ENCODE measurements at places on chromosomes 7 and 10. TPM values are rescaled to one million over a fixed set of nuclear protein-coding genes. Genes with fewer than 3 reads are reported as not detected.

- no peaks in the 10 kb centered on the region for H3K27me3 ChIP-seq
- no peak overlapping the region for H3K27ac ChIP-seq
- no peak for DNase-seq
- H3K4me3 ChIP-seq = no peak overlapping the region
- no peaks in the 10 kb centered on the region for H3K4me1 ChIP-seq
- no peaks in the 10 kb centered on the region for H3K36me3 ChIP-seq
Observed at GRCh38 chr10:36126076-36126475, 484.0 kb upstream of the FZD8 start.

The EFCAB10 gene
- total RNA-seq = not detected

The MRM2 gene
- total RNA-seq = 27.4 TPM

GRCh38 chr7:116711790-116712189 lies 39.8 kb downstream of the MET start:
- DNase-seq = no peak
- H3K27ac ChIP-seq = no peak overlapping the region
- no peak overlapping the region for H3K4me3 ChIP-seq
- peaks cover 7% of the 10 kb centered on the region for H3K27me3 ChIP-seq
- H3K36me3 ChIP-seq = no peaks in the 10 kb centered on the region
- H3K4me1 ChIP-seq = no peaks in the 10 kb centered on the region

The NME8 gene
- total RNA-seq = not detected

DNA sequence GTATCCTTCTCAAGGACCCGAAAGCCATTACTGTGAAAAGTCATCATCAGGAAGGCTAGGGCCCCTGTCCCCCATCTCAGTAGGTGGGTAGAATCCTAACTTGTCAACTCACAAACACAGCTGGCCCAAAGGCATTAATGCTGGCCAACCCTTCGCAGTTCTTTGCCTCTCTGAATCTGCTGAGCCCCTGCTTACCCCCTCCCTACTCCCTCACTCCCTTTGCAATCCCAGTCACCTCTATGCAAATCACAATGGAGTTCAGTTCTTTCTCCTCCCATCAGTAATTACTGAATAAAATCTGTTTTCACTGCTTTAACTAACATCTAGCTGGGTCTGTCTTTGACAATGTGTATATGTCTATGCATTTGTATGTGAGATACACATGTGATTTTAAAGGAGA lies 38.1 kb upstream of the AOAH start:
- H3K36me3 ChIP-seq = peaks cover 3% of the 10 kb centered on the region
- H3K27ac ChIP-seq = no peak overlapping the region
- no peak overlapping the region for H3K4me3 ChIP-seq
- no peak for DNase-seq

DNA sequence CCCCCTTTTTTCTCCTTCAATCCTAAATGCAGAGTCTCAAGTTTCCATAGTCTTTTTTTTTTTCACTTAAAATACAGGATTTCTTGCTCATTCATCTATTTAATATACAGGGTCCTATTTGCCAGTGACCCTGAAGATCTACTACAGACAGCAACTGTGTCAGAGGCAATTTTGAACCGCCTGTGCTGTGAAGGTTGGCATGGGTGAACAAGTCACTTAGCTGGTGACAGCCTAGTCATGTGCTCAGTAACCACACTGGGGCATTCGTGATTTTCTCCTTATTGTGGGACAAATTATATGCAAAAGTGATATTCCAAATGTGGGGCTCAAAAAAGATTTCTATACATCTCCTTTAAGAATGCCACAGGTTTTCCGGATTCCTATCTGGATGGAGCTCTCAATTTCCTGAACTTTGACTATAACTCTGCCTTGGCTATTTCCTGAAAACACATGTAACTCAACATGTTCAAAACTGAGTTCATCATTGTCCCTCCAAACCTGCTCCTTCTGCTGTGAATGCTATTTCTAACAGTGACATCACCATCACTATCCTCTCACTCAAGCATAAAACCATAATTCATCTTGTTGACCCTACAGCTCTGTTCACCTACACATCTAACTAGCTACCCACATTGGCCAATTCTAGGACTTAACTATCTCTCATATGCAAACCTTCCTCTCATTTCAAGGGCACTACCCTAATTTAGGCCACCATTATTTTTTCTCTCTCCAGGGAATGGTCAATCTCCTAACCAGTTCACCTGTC lies 36.7 kb downstream of the CDK6 start:
- no peak overlapping the region for H3K4me3 ChIP-seq
- no peak for DNase-seq
- H3K27me3 ChIP-seq = no peaks in the 10 kb centered on the region

DNA sequence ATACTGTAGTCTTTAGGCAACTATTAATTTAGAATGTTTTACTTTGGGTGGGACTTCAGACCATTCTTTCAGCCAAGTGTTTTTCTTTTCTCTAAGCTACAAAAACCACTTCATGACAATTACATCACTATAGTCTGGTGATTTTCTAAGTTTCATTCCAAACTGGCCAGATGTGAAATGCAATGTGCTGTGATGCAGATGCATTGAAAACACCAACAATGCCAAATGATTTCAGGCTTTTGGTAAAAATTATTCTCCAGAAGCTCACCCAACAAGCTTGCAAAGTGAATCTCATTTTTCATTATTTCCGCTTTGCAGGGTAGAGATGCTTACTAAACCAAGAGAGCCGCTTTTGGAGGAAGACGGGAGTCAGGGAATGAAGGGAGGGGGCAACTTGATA lies 118.4 kb upstream of the ANK3 start:
- no peak overlapping the region for H3K27ac ChIP-seq
- no peaks in the 10 kb centered on the region for H3K4me1 ChIP-seq
- no peaks in the 10 kb centered on the region for H3K27me3 ChIP-seq
- H3K36me3 ChIP-seq = no peaks in the 10 kb centered on the region

GRCh38 chr10:120793088-120793487 lies 58.1 kb upstream of the WDR11 start:
- no peak overlapping the region for H3K27ac ChIP-seq
- H3K4me3 ChIP-seq = no peak overlapping the region
- no peaks in the 10 kb centered on the region for H3K36me3 ChIP-seq
- no peaks in the 10 kb centered on the region for H3K4me1 ChIP-seq
